Activated T-helper 1 cell treated with anti-CD3 and anti-CD28 coated beads, Interleukin-12 subunit alpha, Interleukin-12 subunit beta, Interleukin-2, Interleukin-4 antibody, amounts not matched to agents 30 ng/mL and 10 ng/mL and 1 ng/mL, durations not matched to agents 14 hours and 24 hours and 36 hours (primary cell): ENCODE measurements at places on chromosomes 7 and 10. TPM values are rescaled to one million over a fixed set of nuclear protein-coding genes. Genes with fewer than 3 reads are reported as not detected.

OR6B1 gene
- not detected in 2 replicates for total RNA-seq

DNA sequence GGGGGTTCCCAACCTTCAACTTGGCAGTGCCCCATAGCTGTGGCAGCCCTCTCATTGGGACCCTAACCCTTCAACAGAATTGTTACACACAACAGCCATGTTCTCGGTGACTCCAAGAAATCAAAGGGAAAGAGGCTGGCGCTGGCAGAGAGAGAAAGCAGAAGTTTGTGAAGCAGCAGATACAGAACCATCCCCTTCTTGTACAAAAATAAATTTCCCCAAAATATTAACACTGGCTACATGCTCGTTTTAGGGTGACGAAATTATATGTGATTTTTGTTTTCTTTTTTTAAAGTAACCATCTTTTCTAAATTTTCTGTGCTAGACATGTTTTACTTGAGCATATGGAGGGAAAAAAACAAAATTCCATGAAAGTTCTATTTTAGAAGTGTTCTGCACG is 45.2 kb upstream of the SAMD8 start:
- no peak for DNase-seq

TCERG1L gene
- total RNA-seq, result 0.05 and 0.12 TPM in 2 replicates

- DNase-seq, result no peak
Measured at GRCh38 chr10:10958041-10958440, 59.6 kb upstream of the CELF2 start.

LRRD1 gene
- not detected in 2 replicates for total RNA-seq
